ENCODE measurements at places on chromosomes 2 and 18. TPM values are rescaled to one million over a fixed set of nuclear protein-coding genes. Genes with fewer than 3 reads are reported as not detected.

DNA sequence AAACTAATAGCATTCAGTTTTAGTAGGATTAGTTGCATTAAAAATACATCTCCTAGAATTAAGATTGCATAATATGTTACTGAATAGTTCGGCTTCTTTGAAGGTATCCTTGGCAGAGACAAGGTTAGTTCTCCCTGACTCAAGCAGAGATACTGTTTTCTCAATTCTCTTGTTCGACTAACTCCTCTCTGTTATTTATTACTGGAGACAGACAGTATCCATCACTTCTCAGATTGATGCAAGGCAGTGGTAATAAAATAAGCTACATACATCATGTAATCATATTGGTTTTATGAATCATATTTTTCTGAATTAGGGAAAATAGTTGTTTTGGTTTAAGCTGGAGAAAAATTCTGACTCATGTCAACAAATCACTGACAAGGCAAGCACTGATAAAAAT lies 134.8 kb downstream of the SLC8A1 start:
- no peak for DNase-seq

DNA sequence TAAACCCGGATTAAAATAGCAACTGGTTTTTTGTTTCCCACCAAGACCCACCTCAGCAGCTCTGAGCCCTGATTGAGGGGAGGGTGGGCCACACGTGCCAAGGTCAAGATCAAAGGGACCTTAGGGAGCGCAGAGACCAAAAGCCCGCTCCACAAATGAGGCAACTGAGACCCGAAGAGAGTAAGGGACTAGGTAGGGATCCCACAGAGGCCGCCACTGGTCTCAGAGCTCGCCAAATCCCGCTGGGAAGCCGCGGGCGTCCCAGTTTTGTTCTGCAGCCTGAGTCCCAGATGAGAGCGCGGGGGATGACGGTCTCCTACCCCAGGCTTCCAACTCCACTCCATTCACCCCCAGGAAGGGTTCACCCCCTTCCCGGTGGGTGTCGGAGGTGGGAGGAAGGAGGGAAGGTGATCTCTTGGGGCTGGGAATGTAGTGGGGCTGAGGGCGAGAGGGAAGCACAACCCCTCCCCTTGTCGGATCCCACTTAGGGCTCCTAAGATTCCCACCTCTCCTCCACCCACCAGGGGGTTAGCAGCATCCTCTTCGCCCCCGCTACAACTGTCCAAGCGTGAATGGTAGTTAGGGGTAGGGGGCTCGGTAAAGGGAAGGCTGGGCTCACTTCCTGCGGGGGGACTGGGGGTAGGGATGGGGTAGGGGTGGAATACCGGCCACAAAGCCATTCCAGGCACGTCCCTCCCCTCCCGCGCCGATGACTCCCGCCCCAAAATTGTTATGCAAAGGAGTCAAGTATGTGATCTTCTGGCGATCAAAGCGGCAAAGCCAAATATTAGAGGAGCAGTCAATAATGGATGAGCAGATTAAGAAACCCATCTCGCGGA lies 7.3 kb upstream of the EN1 start:
- DNase-seq = no peak

DNA sequence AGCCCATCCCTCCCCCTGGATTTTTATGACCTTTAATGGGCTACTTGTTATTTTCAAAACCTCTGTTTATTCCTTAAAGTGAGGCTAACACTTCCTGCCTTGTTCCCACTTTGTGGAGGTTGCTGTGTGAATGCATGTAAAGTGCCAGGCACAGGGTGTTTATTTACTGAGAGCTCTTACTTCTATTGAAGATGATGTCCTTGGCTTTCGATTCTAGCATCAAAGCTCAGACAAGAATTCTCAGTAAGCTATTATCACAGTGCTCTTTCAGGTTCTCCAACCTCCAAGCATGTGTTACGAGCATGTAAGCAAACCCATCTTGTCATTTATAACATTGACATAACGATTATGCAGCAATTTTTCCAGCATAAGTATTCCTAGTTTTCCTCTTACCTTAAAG lies 44.2 kb downstream of the DPYSL5 start:
- DNase-seq = no peak

GRCh38 chr18:78995740-78996395 lies 16.2 kb downstream of the SALL3 start:
- no peak for DNase-seq

DNA sequence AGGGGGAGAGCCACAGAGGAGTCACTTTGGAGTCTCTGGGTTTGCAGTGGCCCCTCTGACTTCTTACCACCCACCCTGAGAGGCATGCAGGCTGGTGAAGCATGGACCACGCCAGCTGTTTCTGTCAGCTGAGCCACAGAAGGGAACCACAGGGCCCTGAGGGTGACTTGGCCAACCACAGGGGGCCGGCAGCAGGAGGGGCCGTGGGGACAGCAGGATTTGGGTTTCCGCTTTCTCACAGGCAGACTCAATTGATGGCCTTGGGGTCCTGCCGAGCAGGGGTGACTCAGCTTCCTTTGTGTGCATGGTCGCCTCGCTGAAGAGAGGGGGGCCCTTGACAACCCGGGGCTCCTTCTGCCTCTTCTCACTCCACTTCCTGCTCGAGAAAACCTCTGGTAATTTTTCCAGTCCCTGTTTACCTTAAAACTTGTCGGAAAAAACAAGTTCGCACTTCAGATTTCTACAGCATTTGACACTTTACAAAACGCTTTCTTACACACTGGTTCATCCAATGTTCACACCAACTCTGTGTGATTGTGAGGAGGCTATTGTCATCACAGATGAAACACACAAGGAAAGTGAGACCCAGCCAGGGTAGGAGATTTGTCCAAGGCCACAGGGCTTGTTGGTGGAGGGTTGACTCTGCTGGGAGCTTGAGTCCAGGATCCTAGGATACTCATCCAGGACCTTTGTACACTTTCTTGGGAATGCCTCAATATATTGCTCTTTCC lies 311.2 kb downstream of the LPIN1 start:
- DNase-seq = no peak

- no peak for DNase-seq
These were observed 63.4 kb upstream of the ZEB2 start for GRCh38 chr2:144583381-144583729.

DNA sequence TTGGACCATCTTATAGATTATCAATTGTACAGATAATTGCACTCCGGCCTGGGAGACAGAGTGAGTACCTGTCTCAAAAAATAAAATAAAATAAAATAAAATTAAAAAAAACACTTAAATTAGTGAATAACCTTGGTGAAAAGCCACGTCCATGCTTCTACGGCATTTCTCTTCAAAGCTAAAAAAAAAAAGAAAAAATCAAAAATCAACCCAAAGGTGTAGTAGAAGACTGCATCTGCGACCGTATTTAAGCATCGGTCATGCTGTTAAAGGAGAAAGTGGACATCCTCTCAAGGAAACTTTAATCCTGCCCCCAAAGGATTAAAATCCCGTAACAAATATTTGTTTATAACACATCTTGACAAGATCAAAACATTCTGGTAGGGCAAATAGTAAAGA lies 350 bp upstream of the RNF138 start:
- no peak for DNase-seq

- DNase-seq = no peak
These were observed 45.4 kb upstream of the KIF5C start for GRCh38 chr2:148829618-148830017.

- DNase-seq = no peak
These were observed 120.8 kb downstream of the PID1 start for GRCh38 chr2:229150317-229150716.

Gene RAMP1
- 11.3 TPM for total RNA-seq

Data from type B pancreatic cell (in vitro differentiated cells).